NCI-H510A treated with DMSO at 0.1 percent for 48 hours (cell line): ENCODE measurements at places on chromosomes 6 and 20.

DNA sequence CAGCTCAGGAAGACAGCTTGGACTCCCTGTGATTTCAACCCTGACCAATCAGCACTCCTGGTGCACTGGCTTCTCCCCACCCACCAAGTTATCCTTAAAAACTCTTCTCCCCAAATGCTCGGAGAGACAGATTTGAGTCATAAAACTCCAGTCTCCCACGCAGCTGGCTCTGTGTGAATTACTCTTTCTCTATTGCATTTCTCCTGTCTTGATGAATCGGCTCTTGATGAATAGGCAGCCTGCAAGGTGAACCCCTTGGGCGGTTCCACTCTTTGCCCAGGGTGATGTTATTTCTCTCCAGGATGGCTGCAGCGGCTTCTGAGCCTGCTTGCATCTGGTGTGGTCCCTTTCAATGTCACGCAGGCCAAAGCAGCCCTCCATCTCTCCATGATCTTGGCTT, 12.4 kb downstream of the SLC52A3 start:
- no peak for DNase-seq

GRCh38 chr6:94389218-94389617, 969.9 kb upstream of the EPHA7 start:
- no peak for DNase-seq

DNA sequence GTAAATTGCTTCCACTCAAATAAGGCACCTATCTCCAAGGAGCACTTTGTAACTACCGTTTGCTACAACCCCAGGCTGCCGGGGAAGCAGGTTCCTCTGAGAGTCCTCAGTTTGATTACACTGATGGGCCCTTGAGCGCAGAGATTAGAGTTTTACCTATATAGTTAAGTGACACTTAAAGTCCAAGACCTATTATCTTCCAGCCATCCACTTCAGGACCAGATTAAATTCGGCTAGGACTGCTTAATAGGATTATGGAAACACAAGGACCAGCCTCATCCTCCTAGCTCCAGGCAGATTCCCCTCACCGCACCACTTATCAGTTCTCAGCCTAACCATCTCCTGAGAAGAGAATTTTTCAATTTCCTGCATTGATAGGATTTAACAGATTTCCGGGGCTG, 64.7 kb upstream of the TIAM2 start:
- no peak for DNase-seq

DNA sequence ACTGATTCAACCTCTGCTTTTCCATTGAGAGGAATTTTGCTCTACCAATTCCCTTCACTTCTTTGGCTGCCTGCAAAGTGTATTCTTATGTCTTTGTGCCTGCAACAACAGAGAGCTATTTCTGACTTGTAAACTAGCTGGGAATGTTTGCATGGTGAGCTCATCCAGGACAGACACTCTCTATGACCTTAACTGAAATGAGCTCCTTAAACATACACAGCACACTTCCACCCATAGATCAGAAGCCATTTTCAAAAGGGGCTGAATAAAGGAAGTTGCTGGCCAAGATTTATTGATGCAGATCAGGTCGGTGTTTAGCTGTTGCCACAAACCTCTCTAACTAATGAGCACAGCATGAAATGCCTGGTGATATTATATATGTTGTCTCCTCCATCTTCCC, 377.7 kb downstream of the BTBD9 start:
- no peak for DNase-seq

DNA sequence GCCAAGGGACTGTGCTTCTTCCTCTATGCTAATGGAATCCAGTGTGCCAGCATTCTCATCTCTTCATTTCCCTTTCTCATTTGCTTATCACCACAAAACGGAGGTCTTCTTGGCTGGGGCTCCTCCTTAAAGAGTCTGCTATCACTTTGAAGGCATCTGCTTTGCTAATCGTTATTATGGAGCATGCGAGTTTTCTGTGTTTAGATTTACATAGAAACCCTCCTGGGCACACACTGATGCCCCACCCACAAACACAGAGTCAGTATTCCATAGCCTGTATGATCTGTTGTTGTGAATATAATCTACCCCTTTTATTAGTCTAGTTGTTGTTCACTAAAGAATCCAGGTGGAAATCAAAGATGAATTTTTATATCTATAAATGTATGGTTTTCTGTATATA, 83.4 kb upstream of the XRN2 start:
- no peak for DNase-seq

DNA sequence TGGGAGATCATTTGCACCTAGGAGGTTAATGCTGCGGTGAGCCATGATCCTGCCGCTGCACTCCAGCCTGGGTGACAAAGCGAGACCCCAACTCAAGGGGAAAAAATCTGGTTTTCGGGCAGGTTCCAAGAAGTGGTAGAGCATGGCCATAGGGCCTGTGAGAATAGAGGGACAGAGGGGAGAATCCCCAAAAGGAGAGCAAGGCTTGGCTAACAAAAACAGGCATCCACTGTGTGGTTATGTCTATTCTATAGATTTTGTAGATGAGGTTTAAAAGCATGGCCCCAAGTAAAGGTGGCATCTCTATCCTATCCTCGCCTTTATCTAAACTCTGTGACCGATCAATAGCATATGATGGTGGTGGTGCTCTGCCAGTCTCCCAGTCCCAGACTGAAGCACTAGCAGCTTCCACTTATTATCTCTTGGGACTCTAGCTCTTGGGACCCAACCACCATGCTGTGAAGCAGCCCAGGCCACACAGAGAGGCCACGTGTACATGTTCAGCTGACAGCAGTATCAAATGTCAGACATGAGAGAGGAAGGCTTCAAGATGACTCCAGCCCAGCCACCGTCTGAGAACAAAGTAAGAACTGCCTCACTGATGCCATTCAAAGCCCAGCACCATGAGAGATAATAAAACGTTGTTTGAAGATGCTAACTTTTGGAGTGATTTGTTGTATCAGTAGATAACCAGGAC, 27.7 kb downstream of the EIF2S2 start:
- peak; percentile 68 for DNase-seq

GRCh38 chr20:38926142-38926933, at the start of gene FAM83D:
FAM83D (plus strand) TSS chr20:38926417; CDS start chr20:38926443, 26 bp downstream.
- DNase-seq, result peak; percentile 97

- DNase-seq, result no peak
These were observed 551.2 kb downstream of the CDH26 start for GRCh38 chr20:60509407-60509806.

GRCh38 chr6:159360306-159360705, 191.1 kb downstream of the FNDC1 start:
- no peak for DNase-seq

DNA sequence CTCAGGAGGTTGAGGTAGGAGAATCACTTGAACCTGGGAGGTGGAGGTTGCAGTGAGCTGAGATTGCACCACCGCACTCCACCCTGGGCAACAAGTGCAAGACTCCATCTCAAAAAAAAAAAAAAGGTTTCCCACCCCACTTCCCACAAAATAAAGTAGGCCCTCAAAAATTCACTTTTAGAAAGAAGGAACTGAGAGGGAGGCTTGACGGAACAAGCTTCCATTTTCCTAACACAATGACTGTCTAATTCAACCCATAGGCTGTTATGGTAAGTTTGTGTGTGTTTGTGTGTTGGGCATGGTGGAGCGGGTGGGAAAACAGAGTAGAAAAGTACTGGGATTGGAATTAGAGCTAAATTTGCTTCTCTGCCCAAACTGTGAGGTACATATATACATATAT, 98.4 kb upstream of the MAN1A1 start:
- DNase-seq, result no peak

DNA sequence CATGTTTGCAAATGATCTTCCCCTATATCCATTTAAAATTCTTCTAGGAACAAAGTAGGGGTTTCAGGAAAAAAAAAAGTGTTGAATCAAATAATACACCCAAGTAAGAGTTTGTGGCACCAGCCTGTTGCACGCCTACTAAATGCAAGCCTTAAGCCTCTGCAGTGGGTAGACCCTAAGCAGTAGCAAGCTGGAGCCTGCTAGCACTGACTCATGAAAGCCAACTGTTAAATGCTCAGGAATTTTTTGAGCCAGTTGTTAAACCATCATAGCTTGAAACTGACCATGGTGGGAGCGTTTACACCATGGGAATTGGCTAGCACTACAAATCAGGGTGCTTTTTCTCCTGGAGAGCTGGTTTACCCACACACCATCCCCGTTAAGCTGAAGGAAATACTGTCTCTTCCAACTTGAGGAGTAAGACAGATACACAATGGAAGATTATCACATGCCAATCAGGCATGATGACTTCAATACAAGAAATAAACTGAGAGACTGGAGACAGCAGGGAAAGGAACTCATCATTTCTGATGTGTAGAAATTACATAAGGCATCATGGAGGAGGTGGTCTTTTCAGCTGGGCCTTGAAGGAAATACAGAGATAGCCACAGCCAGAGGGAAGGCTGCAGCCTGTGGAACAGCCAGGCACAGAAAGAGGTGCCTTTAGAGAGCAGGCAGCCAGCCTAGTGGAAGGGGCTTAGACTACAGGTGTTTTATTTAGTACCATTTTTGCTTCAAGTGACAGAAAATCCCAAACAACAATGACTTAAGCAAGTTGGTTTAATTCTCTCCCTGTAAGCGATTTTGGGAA, 110.8 kb downstream of the SNX5 start:
- DNase-seq, result no peak

GRCh38 chr6:16985513-16986284, 116.2 kb upstream of the STMND1 start:
- no peak for DNase-seq

DNA sequence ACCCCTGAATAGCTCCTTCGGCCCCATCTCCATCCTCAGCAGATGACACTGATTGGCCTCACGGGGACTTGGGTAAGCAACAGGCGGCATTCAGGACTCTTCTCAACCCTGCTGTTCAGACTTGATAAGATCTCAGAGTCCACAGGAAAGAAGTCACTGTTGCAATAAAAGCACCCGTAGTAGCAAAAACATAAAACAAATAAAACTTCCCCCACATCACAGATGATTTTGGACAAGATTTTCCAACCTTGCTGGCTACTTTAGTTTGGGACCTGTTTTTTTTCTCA, 17.1 kb upstream of the C20orf144 start:
- DNase-seq, result no peak

DNA sequence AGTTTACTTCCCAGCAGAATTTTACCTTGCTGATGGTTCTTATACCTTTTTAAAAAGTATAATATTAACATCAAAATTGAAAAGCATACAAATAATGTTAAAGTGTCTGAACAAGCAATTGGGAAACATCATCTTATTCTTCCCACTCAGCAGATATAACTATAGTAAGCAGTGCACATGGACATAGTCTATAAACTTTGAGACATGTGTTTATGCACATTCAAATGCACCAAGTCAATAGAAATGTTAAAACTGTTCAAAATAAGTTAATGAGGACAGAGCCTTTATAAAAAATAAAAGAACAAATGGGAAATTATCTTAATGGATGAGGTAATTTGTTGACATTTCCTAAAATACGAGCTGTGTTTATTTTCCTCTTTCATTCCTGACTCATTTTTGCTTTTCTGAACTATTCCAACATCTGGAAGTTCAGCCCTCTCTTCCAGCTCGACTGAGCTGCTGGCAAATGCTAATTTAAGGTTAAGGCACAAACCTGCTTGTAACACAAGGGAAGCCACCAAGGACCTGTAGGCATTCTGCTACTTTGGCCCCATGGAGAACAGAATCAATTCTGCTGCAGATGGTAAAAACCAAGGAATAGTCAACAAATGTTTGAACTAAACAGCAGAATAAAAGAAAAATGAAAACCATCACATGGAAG, 110.3 kb upstream of the MAP3K4 start:
- DNase-seq, result no peak

GRCh38 chr20:32216179-32217142, 8.8 kb downstream of the POFUT1 start:
- DNase-seq, result no peak

DNA sequence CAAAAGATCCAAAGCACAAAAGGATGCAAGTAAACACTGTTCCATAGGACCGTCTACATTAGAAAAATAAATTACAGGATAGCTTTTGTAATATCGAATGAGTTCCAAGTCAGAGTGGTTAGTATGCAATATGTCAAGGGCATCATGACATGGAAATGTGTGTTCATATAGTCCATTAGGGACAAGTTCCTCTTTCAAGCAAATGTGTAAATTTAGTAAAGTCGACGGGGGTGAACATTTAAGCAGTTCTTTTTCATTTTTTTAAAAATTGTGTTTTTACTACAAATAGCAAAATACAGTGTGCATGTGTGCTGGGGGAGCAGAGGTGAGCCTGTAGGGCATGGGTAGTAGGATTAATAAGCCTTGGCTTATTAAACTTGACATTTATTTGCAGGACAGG, 359.0 kb downstream of the ESR1 start:
- no peak for DNase-seq

DNA sequence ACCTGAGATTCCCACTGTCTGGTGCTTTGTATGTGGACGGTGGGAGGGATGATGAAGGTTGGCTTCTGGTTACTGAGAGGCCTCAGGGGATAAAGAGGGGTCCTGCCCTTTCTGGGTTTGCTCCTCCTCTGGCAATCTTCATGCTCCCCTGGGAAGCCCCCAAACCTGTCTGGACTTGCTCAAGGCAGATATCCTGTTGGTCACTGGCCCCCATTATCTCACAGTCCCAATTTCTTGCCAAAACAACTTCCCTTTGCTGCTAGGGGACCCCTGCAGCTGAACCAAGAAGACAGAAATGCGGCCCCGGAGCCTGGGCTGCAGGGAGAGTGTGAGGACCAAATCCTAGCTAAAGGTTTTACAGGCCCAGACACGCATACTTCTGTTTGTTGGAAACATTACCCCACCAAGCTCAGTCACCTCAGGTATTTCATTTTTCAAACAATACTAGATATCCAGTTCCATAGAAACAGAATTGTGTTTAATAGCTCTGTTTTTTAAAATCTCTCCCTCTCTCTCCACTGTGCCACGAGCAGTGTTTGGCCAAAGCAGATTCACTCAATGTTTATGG, 63.4 kb upstream of the MRPS10 start:
- DNase-seq, result no peak

- DNase-seq, result no peak
These were observed 944.7 kb downstream of the PHF3 start for GRCh38 chr6:64580346-64580745.

DNA sequence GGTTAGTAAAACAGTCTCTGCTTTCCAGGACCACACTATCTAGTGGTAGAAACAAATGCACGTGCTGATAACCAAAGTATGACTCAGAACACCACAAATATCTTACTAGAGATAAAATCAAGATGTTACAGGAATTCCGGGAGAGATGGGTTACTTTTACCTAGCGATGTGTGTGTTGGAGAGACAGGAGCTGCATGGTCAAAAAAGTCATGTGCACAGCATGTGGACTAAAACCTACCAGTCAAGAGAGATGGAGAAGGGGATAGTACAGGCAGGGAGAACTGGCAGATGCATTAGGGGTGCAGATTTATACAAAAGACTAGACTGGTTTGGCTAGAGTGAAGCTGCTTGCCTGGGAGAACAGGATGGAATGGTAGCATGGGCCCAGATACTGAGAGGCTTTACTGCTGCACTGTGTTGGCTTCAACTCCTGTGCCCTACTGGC, 75.3 kb upstream of the MRAP2 start:
- DNase-seq, result no peak
